ENCODE measurements at places on chromosomes 12 and 14.

DNA sequence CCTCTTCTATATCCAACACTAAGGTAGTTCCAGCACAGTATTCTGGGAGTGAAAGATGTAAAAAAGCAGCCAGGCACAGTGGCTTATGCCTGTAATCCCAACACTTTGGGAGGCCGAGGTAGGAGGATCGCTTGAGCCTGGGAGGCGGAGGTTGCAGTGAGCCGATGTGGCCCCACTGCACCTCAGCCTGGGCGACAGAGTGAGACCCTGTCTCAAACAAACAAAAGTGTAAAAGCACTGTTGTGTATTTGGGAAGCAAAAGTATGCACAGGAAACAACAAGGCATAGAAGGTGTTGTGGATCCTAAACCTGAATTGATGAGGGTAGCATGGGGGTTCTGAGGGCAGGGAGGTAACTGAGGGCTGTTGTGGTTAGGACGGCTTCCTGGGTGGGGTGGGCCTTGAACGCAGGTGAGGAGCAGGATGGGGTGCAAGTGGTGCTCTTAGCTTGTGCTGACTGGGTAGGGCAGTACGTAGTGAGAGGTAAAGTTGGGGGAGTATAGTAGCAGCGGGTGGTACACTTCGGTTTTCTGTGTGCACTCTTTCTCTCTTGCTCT, 64.2 kb downstream of the RASSF3 start:
- no peak for DNase-seq

DNA sequence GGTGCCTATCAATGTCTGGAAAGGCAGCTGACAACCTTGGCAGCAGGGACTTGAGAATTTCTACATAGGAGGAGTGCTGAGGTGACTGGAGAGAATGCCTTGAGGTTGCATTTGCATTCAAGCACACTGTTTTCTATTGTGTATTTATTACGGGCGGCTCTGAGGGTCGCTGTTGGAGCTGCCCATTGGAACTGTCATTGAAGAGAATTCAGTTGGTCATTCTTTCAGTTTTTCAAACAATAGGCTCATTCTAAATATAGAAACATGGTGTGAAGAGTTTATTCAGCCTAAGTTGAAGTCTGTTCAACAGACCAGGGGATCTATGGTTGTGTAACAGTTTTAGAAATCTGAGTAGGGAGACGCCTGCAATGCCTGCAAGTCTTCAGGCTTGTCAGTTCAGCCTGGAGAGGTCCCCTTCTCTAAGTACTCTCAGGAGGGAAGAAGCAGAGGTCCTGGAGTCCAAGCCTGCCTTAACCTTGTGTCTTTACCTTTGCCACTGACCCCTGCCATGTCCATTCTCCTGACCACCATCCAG, 9.8 kb upstream of the ABHD12B start:
- no peak for DNase-seq

- DNase-seq = no peak
Observed at GRCh38 chr12:42119085-42119633, 25.5 kb downstream of the GXYLT1 start.

DNA sequence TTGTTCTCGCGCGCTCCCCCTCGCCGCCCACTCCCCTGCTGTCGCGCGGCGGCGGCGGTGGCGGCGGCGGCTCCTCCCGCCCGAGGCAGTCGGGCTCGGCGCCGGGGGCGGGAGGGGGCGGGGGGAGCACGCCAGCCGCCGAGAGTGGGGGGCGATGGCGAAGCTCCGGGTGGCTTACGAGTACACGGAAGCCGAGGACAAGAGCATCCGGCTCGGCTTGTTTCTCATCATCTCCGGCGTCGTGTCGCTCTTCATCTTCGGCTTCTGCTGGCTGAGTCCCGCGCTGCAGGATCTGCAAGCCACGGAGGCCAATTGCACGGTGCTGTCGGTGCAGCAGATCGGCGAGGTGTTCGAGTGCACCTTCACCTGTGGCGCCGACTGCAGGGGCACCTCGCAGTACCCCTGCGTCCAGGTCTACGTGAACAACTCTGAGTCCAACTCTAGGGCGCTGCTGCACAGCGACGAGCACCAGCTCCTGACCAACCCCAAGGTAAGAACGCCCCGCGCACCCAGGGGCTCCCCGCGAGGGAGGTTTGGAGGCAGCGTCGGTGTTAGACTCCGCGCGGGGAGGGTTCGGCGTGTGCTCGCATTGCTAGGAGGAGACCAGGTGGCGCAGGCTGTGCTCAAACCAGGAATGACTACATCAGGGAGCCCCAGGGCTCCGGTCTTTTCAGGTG, 629 bp downstream of the KCNMB4 start:
- peak; percentile 34 for DNase-seq

GRCh38 chr14:102249041-102249440, 55.9 kb downstream of the MOK start:
- DNase-seq = no peak
